T-cell (primary cell): ENCODE measurements at places on chromosomes 2 and 18. TPM values are rescaled to one million over a fixed set of nuclear protein-coding genes. Genes with fewer than 3 reads are reported as not detected.

FBLN7 gene
- total RNA-seq: 68.5 TPM

DNA sequence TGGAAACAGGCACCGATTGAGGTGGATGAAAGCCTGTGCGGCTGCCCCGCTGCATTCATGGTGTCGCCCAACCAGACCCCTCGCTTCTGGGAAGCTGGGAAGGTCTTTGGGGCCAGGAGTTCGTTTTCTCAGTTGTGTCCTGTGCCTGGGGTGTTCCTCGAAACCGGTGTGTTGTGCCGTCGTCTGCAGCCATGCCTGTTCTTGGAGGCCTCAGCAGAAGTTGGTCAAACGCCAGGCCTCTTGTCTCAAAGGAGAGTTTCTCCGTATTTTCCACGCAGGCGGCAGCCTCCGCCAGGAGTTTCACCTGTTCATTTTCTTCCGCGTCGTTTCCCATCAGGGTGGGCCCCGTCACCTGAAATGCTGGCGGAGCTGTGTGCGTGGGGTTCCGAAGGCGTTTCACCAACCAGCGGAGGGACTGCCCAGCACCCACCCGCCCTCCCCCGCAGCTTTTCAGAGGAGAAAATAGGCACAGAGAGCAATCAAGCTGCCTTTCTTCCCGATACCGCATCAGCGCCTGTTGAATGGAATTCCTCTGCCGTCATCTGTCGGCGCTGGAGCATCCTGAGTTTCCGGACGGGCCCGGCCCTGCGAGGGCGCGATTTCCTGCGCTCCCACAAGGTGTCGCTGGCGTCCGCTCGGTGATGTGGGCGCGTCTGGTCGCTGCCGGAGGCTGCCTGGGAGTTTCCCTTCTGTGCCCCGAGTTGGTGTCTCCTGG, 17.0 kb upstream of the NFATC1 start:
- no peak overlapping the region for H3K27ac ChIP-seq
- no peak overlapping the region for H3K4me3 ChIP-seq
- peak; percentile 79 for DNase-seq
- no peaks in the 10 kb centered on the region for H3K27me3 ChIP-seq
- no peaks in the 10 kb centered on the region for H3K4me1 ChIP-seq

- no peaks in the 10 kb centered on the region for H3K4me1 ChIP-seq
- no peaks in the 10 kb centered on the region for H3K36me3 ChIP-seq
- DNase-seq: no peak
- no peak overlapping the region for H3K4me3 ChIP-seq
- H3K27me3 ChIP-seq: no peaks in the 10 kb centered on the region
- no peak overlapping the region for H3K27ac ChIP-seq
These were observed 62.6 kb downstream of the ITGB6 start for GRCh38 chr2:160137464-160137863.

- H3K27me3 ChIP-seq: no peaks in the 10 kb centered on the region
- H3K4me3 ChIP-seq: no peak overlapping the region
- DNase-seq: no peak
- no peaks in the 10 kb centered on the region for H3K36me3 ChIP-seq
These were observed 266.1 kb downstream of the ZNF385B start for GRCh38 chr2:179595284-179595683.

- H3K4me1 ChIP-seq: no peaks in the 10 kb centered on the region
- no peak overlapping the region for H3K27ac ChIP-seq
- H3K27me3 ChIP-seq: no peaks in the 10 kb centered on the region
- H3K4me3 ChIP-seq: no peak overlapping the region
- no peak for DNase-seq
These were observed 192.1 kb downstream of the SP3 start for GRCh38 chr2:173773076-173773475.
